CD8-positive, alpha-beta memory T cell (primary cell): ENCODE measurements at places on chromosomes 6 and 20. TPM values are rescaled to one million over a fixed set of nuclear protein-coding genes. Genes with fewer than 3 reads are reported as not detected.

Gene FAM83C
- not detected for total RNA-seq

Gene SNAI1
- total RNA-seq: 0.42 TPM

DNA sequence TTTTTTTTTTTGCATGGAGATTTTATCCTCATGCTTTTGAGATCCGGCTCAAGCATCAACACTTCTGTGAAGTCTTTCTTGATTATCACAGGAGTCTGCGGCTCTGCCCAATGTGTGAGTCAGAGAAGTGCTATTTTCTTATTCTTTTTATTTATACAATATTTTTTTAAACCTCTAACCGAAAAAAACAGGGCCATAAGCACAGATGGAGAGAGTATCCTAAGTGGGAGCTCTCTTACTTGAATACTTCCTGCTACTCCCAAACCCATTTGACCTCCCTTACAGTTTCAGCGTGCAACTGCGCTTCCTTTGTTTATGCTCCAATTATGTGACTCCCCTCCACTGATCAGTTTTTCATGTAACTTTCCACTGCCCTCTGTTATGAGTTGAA, 8.7 kb upstream of the ATXN1 start:
- no peak for DNase-seq
- H3K4me1 ChIP-seq: peaks cover 38% of the 10 kb centered on the region
- H3K36me3 ChIP-seq: no peaks in the 10 kb centered on the region
- no peak overlapping the region for H3K4me3 ChIP-seq
- no peaks in the 10 kb centered on the region for H3K27me3 ChIP-seq
- no peak overlapping the region for H3K27ac ChIP-seq

DNA sequence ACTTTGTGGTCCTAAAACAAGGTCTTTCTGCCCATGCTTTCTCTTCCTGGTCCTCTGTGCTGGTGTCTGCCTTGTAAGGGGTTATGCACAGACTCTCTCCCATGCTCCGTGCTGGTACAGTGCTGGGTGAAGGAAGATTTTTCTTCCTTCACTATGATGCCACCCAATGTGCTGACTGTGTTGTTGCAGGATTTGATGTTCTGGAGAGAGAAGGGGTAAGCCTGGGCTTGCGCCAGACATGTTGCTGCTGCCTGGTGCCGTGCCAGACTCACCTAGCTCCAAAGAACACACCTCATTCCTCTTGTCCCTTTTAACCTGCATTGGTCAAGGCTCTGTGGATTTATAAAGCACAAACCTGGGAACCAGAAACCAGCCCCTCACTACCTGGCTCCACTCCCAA, 28.4 kb upstream of the ARMH2 start:
- H3K27me3 ChIP-seq: no peaks in the 10 kb centered on the region
- peaks cover 10% of the 10 kb centered on the region for H3K4me1 ChIP-seq
- no peak overlapping the region for H3K27ac ChIP-seq
- H3K4me3 ChIP-seq: no peak overlapping the region
- DNase-seq: no peak
